Muscle of arm (tissue), 14 donors: ENCODE measurements at places on chromosomes 3 and 15. TPM values are rescaled to one million over a fixed set of nuclear protein-coding genes. Genes with fewer than 3 reads are reported as not detected.

RAB6B gene
- 6.7 TPM for polyA plus RNA-seq

GRCh38 chr3:192373586-192373985, 353.8 kb downstream of the FGF12 start:
- DNase-seq, result no peak

OR5K4 gene
- not detected for polyA plus RNA-seq

SLC25A20 gene
- polyA plus RNA-seq, result 18.4 TPM

- DNase-seq, result no peak
These were observed 140.4 kb upstream of the CGNL1 start for GRCh38 chr15:57235873-57236272.

- no peak for DNase-seq
These were observed 319.4 kb upstream of the NR2F2 start for GRCh38 chr15:96011136-96011535.

ZCWPW2 gene
- polyA plus RNA-seq, result 3.3 TPM

- no peak for DNase-seq
These were observed 8.9 kb downstream of the VWA5B2 start for GRCh38 chr3:184238246-184238818.
